EH (cell line): ENCODE measurements at places on chromosomes 4 and X.

DNA sequence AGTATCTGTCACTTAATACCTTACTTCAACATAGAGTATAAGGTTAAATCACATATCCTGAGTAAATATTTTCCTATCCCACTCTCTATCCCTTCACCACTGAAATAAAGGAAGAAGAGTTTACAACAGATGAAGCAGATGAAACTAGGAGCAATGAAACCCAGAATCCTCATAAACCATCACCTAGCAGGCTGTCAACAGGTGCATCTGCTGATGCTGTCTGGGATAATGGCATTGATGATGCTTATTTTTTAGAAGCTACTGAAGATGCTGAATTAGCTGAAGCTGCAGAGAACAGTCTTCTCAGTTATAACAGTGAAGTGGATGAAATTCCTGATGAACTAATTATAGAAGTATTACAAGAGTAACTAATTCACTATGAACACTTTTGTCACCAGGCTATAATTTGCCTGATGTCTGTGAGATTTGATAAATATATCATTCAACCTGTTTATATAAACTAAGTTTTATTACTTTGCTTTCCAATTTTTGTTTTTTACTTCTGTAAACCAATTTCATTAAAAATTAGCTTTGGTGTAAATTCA lies 39.4 kb downstream of the CENPU start:
- DNase-seq, result no peak

- DNase-seq, result no peak
These were observed 191.0 kb upstream of the NPY2R start for GRCh38 chr4:155017426-155017825.

DNA sequence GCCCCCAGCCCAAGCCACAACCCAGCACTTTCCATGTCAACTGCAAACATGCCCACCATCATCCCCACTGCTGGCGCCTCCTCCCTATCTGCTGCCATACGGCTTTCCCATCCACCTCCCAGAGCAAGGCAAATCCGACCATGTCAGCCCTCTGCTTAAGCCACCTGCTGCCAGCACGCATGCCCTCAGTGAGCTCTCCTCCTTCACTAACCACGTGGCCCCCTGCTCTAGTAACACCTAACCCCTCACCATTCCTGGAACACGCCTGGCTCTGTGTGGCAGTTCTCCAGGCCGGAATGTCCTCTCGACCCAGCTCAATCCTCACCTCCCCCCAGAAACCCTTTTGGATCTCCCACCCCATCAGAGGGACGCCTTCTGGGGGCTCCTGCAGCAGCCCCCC lies 17.4 kb downstream of the BCAP31 start:
- DNase-seq, result no peak

DNA sequence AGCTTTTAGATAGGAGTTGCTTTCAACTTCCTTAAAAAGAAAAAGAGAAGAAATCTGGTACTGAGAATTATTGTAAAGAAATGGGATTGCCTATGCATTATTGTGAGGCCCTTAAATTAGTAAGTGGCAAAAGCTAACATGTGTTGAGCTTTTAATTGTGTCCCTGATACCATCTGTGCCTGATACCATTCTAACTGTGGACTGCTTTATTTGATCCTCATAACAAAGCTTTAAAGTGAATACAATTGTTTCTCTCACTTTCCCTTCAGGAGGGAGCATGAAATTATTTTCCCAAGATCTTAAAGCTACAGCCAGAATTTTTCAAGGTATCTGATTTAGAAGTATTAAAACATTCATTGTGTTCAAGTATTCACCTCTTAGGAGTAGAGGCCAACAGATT lies 9.9 kb downstream of the KCTD8 start:
- DNase-seq, result no peak

GRCh38 chr4:55546756-55547465 lies at the start of gene CLOCK:
CLOCK (minus strand) TSS chr4:55546909; CDS start chr4:55482785, 64,124 bp downstream.
- peak; percentile 89 for DNase-seq

GRCh38 chr4:74503580-74503979 lies 58.6 kb downstream of the AREG start:
- DNase-seq, result peak; percentile 79
